ENCODE measurements at places on chromosomes 1 and 21.

GRCh38 chr21:34018910-34019309, 54.5 kb upstream of the MRPS6 start:
- no peak for DNase-seq

- DNase-seq: no peak
These were observed 42.1 kb upstream of the HUNK start for GRCh38 chr21:31830701-31831100.

DNA sequence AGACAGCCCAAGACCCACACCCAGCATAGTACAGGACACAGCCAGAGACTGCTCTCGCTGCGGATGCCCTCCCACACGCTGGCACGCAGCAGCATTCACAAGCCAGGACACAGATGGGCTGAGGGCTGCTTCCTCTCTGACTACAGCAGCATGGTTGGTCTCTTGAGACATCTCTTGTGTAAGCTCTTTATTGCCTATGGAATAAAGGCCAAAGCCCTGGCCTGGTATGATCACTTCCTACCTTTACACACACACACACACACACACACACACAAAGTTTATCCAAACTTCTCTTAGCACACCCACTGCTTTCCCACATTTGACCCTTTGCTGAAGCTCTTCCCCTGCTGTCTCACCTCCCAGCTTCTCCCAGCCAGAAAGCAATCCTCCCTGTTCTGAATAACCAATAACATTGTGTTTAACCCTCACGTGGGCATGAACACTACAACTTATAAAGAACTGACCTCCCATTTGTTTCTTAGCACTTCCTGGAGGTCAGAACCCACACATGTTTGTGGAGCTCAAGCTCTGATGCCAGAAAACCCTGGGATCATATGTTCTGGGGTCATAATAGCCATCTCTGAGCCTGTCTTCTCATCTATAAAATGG, 1.2 kb upstream of the LUZP1 start:
- DNase-seq: no peak

DNA sequence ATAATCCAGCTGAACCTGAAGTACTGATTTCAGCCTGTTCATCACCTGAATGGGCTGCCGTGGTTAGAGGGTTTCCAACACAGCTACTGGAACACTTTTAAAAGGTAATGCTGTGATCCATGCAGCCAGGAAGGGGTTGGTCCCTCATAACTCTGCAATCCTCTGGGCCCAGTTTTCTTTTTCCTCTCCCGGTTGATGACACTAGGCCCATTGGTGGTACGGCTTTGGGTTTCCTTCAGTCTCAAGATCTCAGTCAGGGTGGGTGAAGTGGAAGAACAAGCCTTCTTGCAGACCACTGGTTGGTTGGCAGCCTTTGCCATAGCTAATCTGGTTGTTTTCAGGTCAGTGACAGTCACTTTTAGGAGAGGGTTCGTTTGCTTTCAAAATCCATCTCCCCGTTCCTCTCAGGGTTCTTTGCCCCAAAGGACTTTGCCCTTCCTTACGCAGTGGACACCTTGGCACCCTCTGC, 502 bp upstream of the SLC35A3 start:
- no peak for DNase-seq

DNA sequence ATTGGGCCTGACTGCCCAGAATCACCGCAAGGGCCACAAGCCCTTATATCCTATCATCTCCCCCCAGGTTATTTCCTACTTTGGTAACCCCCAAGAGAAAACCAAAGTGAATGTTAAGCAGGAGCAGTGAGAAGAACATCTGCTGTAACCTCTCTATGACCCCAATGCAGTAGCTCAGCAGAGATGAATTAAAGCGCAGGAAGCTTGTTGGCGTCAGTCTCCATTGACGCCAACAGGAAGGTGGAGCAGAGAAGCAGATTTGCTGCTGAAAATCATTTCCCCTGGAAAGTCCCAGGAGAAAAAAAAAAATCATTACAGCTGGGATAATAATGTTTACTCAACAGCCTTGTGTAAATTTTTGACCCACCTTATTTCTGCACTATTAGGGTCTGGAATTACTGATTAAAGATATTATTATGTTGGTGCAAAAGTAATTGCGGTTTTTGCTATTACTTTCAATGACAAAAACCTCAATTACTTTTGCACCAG, 33.2 kb upstream of the FAM163A start:
- no peak for DNase-seq

- no peak for DNase-seq
These were observed 16.0 kb downstream of the S100A11 start for GRCh38 chr1:152020849-152021248.

GRCh38 chr1:201090541-201090940, 21.7 kb downstream of the CACNA1S start:
- no peak for DNase-seq

GRCh38 chr1:7339953-7340352, 431.1 kb upstream of the VAMP3 start:
- no peak for DNase-seq

DNA sequence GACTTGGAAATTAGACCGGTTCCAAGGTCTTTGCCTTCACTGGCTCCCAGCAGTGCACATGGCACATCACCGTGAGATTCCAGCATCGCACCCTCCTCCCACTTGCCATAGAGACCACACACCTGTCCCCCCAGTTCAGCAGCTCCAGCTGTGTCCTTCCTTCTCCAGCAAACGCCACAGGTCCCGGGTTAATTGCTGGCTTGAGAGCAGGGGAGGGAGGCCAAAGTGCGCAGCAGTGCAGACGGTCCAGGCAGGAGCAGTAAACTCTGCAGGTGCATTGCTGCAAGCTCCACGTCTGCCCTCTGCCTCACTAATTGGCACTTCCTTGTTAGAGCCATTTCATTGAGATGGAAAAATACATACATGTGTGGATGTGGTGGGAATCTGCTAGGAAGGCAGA, 65.3 kb downstream of the KLHDC7A start:
- DNase-seq: no peak

- DNase-seq: no peak
These were observed 8.6 kb downstream of the CLDN14 start for GRCh38 chr21:36471254-36471723.

- DNase-seq: no peak
These were observed 108.6 kb downstream of the MAB21L3 start for GRCh38 chr1:116219651-116220434.

DNA sequence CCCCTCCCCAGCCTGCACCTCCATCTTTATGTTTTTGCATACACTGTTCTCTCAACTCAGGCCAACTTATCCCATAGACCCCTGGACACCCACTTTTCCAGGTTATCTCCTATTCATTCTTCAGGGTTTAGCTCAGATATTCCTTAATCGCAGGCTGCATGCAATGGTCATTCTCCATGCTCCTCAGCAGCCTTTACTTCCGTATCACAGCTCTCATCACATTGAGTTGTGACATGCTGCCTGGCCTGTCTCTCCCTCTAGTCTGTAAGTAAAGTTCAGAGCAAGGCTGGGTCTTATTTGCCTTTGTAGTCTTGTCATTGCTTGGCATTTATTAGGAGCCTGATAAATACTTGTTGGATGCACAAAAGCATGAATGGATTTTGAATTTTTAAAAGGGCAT, 6.9 kb downstream of the DNAJC6 start:
- no peak for DNase-seq

DNA sequence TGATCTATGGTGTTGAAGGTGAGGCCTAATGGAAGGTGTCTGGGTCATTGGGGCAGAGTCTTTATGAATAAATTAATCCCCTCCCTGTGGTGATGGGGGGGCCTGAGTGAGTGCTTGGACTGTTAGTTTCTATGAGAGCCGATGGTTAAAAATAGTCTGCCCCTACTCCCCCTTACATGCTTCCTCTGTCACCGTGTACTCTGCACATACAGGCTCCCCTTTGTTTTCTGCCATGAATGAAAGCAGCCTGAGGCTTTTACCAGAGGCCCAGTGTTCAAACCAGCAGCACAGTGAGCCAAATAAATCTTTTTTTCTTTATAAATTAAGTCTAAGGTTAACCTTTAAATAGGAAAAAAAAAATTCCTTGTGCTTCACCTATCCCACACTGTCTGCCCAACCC, 657.0 kb downstream of the AMY1C start:
- no peak for DNase-seq

- DNase-seq: no peak
These were observed 44.2 kb downstream of the OSBPL9 start for GRCh38 chr1:51661081-51661518.

DNA sequence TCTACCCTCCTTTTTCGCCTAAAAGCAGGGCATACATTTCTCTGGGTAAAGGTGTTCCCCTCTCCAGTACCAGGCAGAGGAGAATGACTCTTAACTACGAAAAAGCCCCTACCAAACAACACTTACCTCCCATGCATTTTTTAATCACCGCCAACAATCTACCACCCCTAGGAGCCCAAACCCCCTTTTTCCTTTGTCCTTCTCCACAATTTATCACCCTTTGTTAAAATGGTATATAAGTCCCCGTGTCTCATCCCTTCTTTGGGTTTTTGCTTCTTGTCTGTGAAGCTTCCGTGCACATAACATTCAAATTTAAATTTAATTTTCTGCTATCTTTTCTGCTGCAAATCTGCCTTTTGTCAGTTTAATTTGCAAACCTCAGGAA, 27.6 kb upstream of the COL18A1 start:
- DNase-seq: no peak

DNA sequence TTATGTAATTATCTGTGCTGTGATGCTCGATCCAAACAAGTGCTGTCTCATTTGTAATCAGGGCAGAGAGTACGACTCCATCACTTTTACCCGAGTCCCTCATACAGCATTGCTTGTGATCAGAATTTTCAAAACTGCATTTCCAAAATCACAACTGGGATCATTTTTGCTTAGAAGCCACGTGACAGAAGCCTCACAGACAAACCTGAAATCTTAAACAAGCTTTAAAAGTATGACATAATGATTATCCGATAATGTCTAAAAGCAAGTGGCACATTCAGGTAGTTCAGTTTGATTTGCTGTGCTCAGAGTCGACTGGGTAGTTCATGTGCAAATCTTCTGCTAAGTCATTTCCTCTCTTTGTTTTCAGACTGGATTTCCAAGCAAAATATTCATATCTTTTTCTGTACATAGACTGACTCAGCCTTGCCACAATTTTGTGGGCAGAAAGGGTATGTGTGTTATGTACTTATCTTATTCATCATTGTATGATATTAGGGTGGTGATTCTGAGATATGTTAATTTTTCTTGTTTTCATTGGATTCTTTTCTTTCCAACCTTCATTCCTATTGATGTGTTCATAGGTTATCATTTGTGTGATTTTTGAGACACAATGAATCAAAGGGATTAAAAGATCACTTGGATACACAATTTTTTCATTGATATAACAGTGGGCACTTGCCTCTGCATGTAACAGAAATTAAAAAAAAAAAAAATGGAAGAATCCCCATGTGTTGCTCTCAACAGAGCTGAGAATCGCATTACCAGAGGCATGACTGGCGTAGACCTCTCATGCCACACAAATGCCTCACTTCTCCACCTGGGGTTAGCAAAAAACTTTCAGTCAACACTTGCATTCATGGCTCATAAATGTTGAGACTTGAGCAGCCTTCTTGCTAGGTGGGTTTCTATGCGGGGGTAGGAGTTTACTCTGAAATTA, 355.7 kb downstream of the LTN1 start:
- no peak for DNase-seq

DNA sequence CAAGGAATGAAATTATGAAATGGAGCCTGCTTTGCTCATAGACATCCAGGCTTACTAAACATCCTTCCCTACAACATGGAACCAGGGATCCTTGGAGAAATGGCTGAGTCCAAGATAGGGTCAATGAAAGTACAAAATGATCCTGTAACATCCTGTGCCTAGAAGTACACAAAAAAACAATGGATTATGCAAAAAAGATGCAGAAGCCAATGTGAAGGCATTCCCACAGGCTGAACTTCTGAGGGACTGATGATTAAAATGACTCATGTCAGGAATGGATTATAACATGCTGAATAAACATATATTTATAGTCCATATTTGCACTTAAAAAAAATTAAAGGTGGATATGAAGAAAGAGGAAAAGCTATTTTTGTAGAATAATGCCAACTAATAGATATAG, 10.4 kb upstream of the HOOK1 start:
- no peak for DNase-seq

DNA sequence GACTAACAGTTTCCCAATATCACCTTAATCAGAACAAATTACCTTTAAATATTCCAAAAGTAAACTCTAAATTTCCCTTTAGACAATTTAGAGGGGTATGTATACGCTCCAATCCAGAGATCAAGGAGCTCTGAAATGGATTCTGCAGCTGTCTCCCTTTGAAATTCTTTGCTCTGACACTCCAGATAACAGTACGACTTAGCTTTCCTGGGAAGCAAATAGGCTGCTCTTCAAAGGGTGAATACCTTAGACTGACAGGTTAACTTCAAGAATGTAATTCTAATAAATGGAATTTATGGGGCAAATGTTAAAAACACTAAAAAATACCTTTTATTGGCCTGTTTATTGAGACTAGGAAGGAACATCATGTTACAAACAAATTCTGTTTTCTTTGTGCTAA, 357.2 kb downstream of the USP25 start:
- DNase-seq: no peak

- no peak for DNase-seq
These were observed 178.7 kb downstream of the VAV3 start for GRCh38 chr1:107786203-107786845.

DNA sequence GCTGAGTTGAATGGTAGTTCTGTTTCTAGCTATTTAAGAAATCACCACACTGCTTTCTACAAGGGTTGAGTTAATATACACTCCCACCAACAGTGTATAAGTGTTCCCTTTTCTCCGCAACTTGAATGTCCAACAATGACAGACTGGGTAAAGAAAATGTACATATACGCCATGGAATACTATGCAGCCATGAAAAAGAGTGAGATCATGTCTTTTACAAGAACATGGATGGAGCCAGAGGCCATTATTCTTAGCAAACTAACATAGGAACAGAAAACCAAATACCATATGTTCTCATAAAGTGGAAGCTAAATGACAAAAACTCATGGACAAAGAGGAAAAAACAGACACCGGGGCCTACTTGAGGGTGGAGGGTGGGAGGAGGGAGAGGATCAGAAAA, 14.8 kb upstream of the TTLL7 start:
- no peak for DNase-seq

DNA sequence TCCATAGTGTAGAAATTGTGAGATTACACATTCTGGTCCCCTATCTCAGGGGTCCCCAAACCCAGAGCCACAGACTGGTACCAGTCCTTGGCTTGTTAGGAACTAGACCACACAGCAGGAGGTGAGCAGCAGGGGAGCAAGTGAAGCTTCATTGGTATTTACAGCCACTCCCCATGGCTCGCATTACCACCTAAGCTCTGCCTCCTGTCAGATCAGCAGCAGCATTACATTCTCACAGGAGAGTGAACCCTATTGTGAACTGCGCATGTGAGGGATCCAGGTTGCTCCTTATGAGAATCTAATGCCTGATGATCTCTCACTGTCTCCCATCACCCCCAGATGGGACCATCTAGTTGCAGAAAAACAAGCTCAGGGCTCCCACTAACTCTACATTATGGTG, 229.7 kb upstream of the IRF2BP2 start:
- DNase-seq: no peak

All from activated CD4-positive, CD25-positive, alpha-beta regulatory T cell treated with anti-CD3 and anti-CD28 coated beads, Interleukin-2, amount 50 U/mL, for 72 hours (primary cell).